ENCODE measurements at places on chromosomes 11 and 22.

DNA sequence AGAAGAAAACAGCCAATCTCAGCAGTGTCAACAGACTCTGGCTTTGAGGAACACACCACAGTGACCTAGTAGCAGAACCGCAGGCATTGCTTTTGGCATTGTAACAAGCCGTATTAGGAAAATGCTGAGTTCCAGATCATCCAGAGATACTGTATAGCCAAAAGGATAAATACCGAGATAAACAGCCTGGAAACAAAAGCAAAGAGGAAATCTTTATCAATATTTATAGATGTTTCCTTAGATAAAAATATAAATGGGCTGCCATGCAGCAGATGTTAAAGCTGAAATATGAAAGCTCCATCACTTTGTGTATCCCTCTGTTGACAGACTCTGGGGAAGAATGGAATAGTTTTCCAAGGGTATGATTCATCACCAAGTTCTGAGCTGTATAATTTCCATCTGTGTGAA, 98.9 kb upstream of the TP53AIP1 start:
- DNase-seq, result no peak

DNA sequence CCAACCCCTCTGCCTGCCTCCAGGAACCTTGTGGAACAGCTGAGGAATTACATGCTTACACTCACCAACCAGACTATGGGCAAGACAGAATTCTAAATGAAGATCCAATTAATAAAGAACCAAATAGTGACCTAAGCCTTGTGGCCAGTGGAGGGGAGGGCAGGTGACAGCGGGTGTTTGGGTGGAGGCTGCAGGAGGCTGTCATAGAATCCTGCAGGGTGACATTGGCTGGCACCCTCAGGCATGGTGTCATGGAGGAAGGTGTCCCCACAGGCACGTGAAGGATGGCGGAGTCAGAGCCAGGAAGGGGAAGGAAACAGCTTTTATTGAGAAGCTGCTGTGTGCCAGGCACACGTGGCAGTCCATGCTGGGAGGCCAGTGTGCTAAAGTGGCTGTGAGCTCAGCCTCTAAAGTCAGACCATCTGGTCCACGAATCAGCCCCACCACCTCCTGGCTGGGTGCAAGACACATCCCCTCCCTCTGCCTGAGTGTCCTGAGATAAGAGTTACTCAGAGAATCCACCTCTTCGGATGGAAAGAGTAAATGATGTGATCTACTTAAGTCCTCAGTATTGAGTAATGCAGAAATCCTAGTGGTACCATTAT, 8.7 kb downstream of the MYO18B start:
- DNase-seq, result no peak

DNA sequence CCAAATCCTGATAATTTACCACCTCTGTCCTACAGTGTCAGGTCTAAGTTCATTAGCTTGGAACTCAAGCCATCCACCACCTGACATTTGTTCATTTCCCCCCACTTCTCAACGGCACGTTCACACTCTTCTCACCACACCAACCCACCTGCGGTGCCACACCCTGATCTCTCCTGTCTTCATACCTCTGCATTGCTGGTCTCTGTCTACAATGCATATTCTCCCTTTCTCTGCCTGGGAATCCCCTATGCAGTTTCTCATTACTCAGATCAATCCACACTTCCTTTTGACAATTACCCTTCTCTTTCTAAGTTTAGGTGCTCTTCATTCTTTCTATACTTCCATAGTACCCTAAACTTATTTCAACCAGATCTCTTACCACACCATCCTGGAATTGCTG, 20.4 kb upstream of the EMSY start:
- DNase-seq, result no peak

- no peak for DNase-seq
Observed at GRCh38 chr22:25759825-25760231, 17.8 kb downstream of the MYO18B start.

- no peak for DNase-seq
Observed at GRCh38 chr11:132408877-132409276, 1038.5 kb downstream of the NTM start.

DNA sequence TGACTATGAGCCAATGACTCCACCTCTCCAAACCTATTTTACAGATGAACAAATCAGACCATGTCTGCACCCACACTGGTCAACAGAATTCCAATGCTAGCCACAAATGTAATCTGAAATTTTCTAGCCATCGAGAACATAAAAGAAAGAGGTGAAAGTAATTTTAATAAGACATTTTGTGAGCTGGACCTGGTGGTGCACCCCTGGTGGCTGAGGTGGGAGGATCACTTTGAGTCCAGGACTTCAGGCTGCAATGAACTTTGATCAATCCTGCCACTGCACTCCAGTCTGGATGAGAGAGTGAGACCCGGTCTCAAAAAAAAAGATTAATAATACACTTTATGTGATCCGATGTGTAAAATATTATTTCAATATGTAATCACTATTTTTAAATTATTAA, 9.4 kb upstream of the RNF185 start:
- DNase-seq, result no peak

DNA sequence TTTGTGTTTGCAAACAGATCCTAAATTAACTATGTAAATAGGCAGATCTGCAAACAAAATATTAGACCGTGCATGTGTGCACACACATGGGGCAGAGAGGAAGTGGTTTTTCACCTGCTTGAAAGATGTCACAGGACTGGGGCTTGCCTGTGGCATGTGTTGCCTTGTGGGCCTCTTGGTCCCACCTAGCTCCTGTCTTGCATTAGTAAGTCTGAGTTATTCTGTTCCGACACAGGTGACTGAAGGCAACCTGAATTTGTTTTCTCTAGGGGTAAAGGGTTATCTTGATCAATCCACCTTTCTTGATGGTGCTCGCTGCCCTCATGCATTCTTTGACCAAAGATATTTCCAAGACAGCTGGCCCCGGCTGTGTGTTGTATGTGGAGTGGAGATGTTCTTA, 667.5 kb downstream of the NTM start:
- no peak for DNase-seq

GRCh38 chr11:18312663-18313420, 9.1 kb downstream of the HPS5 start:
- peak; percentile 43 for DNase-seq

DNA sequence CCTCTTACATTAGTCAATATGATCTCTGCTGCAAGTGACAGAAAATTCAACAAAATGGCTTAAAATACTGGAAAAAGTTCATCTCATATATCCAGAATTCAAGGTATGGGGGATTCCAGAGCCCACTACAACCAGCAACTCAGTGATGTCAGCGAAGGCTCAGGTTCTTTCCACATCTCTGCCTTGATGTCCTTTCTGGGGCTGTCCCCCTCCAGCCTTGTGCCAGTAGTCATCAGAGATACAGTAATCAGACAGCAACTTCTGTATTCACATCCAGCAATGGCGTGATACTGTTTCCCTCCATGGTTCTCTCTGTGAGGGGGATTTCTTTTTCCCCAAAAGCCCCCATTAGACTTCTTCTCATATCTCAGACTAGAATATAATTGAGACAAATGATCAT, 103.4 kb upstream of the USP47 start:
- DNase-seq, result no peak

DNA sequence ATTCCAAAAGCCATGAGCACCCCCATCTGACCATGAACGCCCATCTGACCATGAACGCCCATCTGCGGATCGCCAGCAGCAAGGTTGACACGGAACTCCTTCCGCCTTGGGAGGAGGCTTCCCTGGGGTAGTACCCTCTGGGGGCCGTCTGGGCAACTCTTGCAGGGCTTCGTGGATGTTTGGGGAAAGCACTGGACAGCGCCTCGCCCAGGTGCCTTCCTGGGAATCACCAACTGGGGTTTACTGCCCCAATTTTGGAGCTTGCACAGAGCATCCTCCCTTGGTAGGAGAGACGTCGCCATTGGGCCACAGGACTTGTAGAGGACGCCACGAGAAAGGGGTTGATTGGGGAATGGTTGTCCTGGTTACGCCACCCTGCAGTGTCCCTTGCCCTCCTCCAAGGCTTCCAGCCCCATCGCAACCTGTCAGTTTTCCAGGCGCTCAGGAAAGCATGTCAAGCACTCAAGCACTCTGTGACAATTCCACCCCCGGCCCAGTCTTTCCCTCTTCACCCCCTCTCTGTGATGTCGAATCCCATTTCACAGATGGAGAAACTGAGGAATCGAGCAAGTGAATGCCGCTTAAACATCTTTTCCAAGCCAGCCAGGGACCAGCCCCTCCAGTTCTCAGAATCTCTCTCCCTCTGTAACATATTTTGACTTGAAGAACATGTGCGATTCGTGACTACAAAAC, 914 bp upstream of the PRDM11 start:
- no peak for DNase-seq

Data from HAP-1 (cell line).